ENCODE measurements at places on chromosomes 6 and 20. TPM values are rescaled to one million over a fixed set of nuclear protein-coding genes. Genes with fewer than 3 reads are reported as not detected.

GRCh38 chr6:129795261-129795660 is 65.9 kb downstream of the TMEM244 start:
- DNase-seq: no peak

- no peak for DNase-seq
Observed at GRCh38 chr6:29426654-29427053, 11.9 kb downstream of the OR12D1 start.

Gene PLG
- total RNA-seq: 0.55 TPM

- DNase-seq: no peak
Observed at GRCh38 chr20:23857962-23858595, 21.5 kb downstream of the CST5 start.

DNA sequence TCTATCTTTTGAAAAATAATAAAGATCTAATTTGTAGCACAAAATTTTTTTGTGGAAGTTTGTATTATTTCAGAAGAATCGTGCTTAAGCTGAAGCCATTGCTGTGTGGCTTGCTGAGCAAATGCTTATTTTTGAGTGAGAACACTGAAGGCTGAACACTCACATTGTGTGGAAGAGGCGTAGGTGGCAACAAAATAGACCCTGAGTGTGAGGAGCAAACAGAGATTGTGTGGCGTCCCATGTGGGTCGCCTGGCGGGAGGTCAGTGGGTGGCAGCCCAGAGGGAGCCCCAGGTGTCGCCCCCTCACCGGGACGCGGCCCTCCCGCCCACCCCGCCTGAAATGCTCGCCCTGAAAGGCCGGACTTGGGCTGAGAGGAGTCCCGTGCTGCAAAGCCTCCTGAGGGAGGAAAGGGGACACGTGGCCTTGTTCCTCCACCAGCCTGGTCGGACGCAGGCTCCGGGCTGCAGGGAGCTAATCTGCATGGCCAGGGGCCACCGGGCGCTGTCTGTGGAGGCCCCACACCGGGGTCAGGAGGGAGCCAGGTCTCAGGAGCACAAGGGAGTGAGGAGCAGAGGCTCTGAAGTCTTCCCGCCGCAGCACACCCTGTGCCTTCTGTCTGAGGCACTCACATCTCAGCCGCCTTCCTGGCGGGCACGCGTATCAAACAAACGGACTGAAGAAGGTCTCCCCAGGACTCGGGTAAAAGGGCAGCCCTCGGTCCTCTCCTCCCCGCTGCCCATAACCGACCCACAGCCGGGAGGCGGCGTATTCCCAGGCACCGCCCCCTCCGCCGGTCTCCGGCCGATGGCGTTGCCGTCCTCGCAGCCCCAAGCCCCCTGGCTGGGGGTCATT is 15.9 kb downstream of the DDO start:
- no peak for DNase-seq

GRCh38 chr6:158344534-158344933 is 32.3 kb downstream of the TULP4 start:
- no peak for DNase-seq

DNA sequence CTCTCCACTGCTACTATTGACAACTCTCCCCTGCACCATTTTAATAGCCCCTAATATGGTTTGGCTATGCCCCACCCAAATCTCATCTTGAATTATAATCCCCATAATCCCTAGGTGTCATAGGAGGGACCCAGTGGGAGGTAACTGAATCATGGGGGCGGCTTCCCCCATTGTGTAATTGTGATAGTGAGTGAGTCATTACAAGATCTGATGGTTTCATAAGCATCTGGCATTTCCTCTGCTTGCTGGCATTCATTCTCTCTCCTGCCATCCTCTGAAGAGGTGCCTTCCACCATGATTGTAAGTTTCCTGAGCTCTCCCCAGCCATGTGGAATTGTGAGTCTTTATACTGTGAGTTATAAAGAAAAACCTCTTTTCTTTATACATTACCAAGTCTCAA is 74.1 kb upstream of the TCF21 start:
- no peak for DNase-seq

Gene PBOV1
- not detected for total RNA-seq

DNA sequence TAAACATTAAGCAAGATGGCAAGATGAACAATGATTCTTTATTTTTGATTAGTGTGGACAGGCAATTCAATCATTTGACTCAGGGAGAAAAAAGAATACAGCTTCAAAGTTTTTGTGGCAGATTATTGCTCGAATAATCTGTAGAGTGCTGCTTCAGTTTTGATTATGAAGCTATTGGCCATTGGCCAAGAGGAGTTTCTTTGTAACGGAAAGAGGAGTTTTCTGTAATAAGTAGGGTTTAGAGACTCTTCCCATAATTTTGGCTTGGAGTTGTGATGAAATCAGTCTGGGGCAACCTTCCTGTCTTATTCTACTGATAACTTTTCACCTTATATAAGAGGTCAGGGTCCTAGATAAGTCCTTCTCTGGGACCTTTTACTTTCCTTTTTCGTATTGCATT is 256.7 kb upstream of the RAB32 start:
- DNase-seq: no peak

- no peak for DNase-seq
Observed at GRCh38 chr20:53613748-53614147, 20.1 kb upstream of the ZNF217 start.

- DNase-seq: no peak
Observed at GRCh38 chr6:21915707-21916260, 322.2 kb downstream of the SOX4 start.

GRCh38 chr6:163355426-163355991 is 59.0 kb upstream of the QKI start:
- DNase-seq: no peak

DNA sequence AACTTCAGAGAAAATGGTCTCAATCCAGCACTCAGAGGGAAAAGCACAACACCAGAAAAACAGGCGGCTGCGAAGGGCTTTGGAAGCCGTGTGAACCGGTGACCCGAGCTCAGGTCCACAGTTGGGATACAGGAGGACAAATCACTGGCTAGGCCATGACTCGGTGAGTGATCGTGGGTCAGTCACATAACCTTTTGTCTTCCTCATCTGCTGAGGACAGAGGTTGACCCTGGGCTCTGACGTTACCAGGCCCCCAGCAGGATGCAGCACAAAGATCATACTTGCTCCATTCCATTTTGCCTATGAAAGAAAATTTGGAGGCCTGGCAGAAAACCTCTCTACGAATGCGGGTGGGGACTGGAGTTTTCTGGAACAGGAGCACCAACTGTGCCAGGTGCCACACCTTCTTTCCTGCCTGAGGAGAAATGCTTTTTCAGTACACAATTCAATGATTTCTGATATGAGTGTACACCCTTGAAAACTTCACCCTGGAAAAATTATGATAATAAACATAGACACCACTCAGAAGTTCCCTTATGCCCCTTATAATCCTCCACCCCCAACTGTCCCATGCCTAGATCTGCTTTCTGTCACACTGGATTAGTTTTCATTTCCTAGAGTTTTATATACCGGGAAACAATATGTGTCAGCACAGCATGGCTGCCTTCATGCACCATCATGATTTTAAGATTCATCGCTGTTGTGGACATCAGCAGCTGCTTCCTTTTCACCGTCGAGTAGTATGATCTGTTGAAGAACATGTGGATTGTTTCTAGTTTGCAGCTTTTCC is 85.3 kb upstream of the RALGAPA2 start:
- DNase-seq: no peak

GRCh38 chr20:39800548-39800947 is 838.4 kb downstream of the DHX35 start:
- no peak for DNase-seq

DNA sequence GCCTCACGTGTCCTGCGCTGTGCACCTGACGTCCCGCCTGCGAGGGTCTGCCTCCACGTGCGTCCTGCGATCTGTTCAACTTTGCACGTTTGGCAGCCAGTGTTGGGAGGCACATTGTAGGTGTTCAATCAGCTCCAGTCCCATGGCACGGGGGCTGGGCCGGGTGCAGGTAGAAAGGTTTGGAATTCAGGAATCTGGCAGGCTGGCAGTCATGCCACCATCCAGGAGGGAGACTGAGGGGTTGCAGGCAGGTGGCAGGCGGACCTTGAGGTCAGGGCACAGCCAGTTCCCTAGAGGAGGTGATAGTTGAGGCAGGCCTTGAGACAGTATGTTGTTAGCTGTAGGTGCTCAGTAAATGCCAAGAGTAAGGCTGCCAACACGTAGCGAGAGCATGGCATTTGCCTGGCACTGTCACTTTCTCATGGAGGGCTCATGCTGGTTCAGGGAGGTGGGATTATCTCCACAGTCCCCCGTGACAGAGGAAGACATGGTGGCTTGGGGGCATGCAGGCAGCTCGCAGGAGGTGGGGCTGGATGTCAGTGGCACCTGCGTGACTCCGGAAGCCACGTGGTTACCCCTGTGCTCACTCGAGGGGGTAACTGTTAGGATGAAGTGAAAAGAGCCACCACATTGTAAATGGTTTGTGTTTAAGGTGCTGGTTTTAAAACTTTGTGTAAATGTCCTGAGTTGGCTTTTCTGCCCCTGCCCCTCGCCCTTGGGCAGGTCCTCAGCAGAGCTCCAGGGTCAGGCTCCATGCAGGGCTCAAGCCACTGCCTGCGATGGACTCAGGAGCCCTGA is 111.8 kb upstream of the FRMD1 start:
- DNase-seq: no peak

Gene ADGB
- not detected for total RNA-seq

- peak; percentile 94 for DNase-seq
Observed at GRCh38 chr6:446418-447366, 55.1 kb downstream of the IRF4 start.

GRCh38 chr20:33791959-33792597 is 19.1 kb upstream of the CHMP4B start:
- DNase-seq: peak; percentile 57

GRCh38 chr6:144989319-144990107 is 704.4 kb downstream of the UTRN start:
- no peak for DNase-seq

GRCh38 chr6:25064006-25064405 is 128.2 kb upstream of the RIPOR2 start:
- DNase-seq: no peak

DNA sequence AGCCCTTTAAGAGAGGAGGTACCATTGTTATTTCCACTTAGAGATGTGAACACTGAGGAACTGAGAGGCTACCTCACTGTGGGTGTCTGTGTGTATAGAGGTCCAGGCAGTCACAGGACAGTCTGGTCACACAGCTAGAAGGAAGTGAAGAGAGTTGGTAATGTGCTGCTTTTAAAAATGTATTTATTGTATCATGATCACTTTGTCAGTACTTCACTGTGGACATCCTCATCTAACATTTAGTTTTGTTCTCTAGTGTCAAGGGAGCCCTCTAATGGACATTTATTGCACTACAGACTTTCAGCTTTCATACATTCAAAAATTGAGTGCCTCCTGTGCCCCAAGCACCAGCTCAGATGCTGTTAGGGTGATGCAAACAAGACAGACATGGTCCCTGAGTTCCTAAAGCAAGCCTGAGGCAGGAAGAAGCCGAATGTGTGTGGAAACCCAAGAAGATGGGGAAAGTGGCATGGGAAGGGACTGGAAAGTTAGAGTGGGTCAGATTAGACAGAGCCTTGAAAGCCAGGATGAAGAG is 123.0 kb downstream of the SLC16A10 start:
- DNase-seq: no peak

GRCh38 chr6:127484212-127484863 is 25.1 kb upstream of the KIAA0408 start:
- DNase-seq: no peak

Measured in activated T-cell treated with anti-CD3 and anti-CD28 coated beads, Interleukin-2, amount 50 U/mL, for 4 hours (primary cell).